ENCODE measurements at places on chromosomes 3 and 15. TPM values are rescaled to one million over a fixed set of nuclear protein-coding genes. Genes with fewer than 3 reads are reported as not detected.

DNA sequence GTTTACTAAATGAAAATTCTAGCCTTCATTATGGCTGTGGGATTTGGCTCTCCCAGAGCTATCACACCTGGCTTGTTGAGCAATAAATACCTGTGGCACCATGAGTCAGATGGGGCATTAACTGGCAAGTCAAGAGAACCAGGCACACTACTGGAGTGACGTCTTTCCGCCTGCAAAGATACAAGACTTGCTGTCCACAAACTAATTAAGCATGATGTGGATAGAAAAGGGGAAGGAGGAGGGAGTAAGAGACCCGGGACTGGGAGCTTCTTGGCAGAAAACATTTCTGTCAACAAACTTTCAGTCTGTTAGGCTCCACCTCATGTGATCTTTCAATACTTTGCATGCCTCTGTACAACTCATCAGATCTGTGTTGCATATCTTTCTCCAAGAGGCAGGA lies 56.5 kb downstream of the CLDN1 start:
- H3K27ac ChIP-seq, result no peak overlapping the region
- no peaks in the 10 kb centered on the region for H3K27me3 ChIP-seq
- no peaks in the 10 kb centered on the region for H3K4me1 ChIP-seq
- H3K4me3 ChIP-seq, result no peak overlapping the region

GRCh38 chr3:111729087-111729846 lies 129.8 kb upstream of the PHLDB2 start:
- no peaks in the 10 kb centered on the region for H3K27me3 ChIP-seq
- no peaks in the 10 kb centered on the region for H3K4me1 ChIP-seq
- no peak for DNase-seq
- H3K36me3 ChIP-seq, result no peaks in the 10 kb centered on the region
- H3K27ac ChIP-seq, result no peak overlapping the region
- H3K4me3 ChIP-seq, result no peak overlapping the region

- no peaks in the 10 kb centered on the region for H3K36me3 ChIP-seq
- no peak overlapping the region for H3K4me3 ChIP-seq
- DNase-seq, result no peak
- no peaks in the 10 kb centered on the region for H3K4me1 ChIP-seq
These were observed 86.1 kb downstream of the ROBO2 start for GRCh38 chr3:77125966-77126365.

DNA sequence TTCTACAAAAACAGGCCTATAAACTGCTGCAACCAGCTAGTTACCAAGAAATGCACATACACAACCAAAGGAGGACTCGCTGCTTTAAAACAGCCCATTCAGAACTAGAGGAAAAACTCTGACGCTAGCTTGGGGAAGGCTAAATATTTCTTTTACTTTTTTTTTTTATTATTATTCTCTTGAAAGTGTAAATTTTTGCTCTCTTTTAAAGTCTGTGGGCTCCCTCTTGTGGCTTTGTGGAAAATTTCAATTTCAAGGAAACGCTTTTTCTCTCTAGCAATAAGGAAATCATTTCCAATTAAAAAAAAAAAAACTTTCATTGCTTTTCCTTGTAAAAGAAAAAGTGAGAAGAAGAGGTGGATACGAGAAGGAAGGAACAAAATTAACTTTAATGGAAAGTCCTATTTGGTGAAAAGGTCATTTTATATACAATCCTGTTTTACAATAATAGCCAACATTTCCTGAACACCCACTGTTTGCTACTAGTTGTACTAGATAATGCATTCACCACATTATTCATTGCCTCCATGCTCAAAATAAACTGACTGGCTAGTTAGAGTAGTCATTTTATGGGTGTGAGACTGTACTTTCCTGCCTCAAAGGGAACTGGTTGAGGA lies 51.2 kb upstream of the SAMMSON start:
- H3K36me3 ChIP-seq, result no peaks in the 10 kb centered on the region
- DNase-seq, result no peak
- no peak overlapping the region for H3K27ac ChIP-seq
- H3K4me3 ChIP-seq, result no peak overlapping the region
- no peaks in the 10 kb centered on the region for H3K27me3 ChIP-seq

- H3K27ac ChIP-seq, result peak overlapping the region; percentile 1
- H3K4me3 ChIP-seq, result no peak overlapping the region
- no peak for DNase-seq
- H3K4me1 ChIP-seq, result peaks cover 47% of the 10 kb centered on the region
These were observed 16.7 kb downstream of the KAT2B start for GRCh38 chr3:20056725-20057611.

GRCh38 chr3:180059356-180059755 lies 22.6 kb upstream of the PEX5L start:
- no peak for DNase-seq
- no peak overlapping the region for H3K4me3 ChIP-seq
- no peaks in the 10 kb centered on the region for H3K36me3 ChIP-seq
- no peak overlapping the region for H3K27ac ChIP-seq
- H3K27me3 ChIP-seq, result no peaks in the 10 kb centered on the region

IL5RA gene
- total RNA-seq, result not detected

SCAMP5 gene
- total RNA-seq, result 0.54 TPM
